ENCODE measurements at places on chromosomes 4 and X.

DNA sequence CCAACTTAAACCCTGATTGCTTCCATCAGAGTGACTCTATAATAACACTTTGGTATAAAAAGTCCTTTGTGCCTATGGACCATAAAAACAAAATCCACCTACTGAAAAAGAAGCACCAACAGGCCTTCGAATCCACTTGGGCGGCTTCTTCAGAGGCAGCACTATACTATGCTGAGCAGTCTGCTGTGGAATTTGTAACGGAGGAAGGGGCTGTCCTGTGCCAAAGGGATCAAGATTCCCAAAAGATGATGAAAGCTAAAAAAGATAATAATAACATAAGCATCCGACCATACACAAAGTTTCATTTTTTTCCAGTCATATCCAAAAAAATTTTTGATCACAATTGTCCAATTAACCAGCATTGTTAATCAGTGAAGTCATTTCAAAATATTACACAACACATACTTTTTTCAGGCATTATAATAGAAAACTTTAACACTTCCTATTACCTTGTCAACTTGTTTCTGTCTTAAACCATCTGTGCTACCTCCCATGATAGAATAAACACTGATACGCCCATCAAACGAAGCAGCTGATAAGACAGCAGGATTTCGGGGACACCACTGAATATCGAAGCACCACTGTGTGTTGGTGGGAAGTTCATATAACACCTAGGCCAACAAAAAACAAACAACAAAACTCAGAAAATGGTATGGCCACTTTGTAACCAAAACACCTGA, 24.1 kb downstream of the SEC31A start:
- no peak for DNase-seq

GRCh38 chrX:13552892-13553291, 16.5 kb upstream of the EGFL6 start:
- DNase-seq = no peak

- no peak for DNase-seq
These were observed 904 bp upstream of the WDR1 start for GRCh38 chr4:10117359-10118047.

DNA sequence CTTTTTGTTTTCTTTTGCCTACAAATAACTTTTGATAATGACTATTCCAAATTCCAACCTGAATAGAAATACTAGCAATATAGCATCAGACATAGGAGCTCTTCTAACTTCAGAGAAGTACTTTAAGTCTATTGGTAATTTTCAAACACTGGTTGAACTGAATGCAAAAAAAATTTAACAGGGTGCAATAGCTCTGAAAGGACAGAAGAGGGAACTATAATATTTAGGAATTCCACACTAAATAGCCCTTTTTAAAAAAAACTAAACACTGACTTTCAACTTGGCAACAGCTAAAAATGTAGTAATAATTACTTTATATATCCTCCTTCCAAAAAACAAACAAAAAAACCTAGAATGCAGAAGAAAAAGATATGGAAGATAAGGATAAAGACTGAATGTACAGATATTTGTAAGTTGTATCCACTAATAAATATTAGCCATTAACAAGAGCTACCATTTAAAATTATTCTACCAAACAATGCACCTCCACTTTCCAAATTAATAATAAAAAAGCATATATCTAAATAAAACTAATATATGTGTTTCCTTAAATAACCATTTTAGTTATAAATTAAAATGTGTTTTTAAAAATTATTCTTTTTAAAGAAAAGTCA, 81.4 kb downstream of the FBXW7 start:
- no peak for DNase-seq

- peak; percentile 20 for DNase-seq
These were observed 60.7 kb upstream of the ABCG2 start for GRCh38 chr4:88219099-88219498.

- DNase-seq = no peak
These were observed 52.1 kb downstream of the VSIG4 start for GRCh38 chrX:65987811-65988210.

DNA sequence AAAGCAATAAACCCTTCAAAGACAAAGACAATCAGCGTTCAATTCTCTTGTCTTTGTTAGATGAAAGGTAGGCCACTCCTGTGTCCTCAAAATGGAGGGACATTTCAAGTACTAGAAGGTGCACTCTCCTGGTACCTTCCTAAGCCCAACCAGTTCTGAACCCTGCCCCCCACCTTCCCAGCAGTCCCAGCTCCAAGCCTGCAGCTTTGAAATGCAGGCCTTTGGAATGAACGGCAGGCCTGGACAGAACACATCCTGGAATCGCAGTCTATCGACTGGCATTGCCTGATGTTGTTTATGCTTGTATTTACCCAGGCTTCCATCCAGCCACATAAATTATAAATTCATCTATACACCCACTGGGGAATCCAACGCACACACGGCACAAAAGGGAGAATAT, 47.4 kb downstream of the RASGEF1B start:
- no peak for DNase-seq

- DNase-seq = no peak
These were observed 24.5 kb downstream of the RUFY3 start for GRCh38 chr4:70746179-70746839.

DNA sequence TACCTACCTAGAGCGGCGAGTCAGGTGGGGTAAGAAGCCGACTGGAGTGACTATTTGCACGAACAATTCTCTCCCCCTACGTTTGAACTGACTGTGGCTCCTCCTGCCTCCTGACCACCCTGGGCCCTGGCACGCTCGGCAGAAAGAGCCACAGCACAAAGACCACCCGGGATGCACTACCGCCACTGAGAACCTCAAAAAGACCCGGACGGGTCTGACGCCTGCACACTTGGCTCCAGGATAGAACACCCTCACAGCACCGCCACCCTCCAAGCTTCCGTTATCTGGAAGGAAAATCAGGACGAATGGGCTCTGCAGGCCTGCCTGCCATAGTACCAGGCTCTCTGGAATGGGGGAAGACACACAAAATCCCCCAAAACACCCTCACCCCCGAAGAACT, 2.2 kb downstream of the LRPAP1 start:
- no peak for DNase-seq

- DNase-seq = no peak
These were observed 171.7 kb downstream of the AFAP1 start for GRCh38 chr4:7767966-7768365.

- no peak for DNase-seq
These were observed 557 bp upstream of the FAM53A start for GRCh38 chr4:1684506-1685234.

DNA sequence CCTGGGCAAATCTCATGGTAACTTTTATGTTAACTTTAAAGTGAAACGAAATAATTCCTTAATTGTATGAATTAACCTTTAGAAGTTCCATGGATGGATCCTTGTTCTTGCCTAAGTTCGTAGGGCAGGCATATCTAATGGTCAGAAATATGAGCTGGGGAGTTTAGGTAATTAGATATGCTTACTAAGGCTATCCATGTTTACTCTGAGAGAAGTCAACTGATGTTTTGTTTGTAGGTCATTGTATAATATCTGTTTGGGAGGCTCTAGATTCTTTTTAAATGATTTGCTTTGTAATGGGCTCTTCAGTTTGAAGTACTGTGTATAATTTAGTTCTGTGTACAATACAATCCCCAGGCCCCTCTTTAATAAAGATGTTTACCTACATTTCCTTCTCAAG, 117.0 kb downstream of the DCK start:
- DNase-seq = no peak

DNA sequence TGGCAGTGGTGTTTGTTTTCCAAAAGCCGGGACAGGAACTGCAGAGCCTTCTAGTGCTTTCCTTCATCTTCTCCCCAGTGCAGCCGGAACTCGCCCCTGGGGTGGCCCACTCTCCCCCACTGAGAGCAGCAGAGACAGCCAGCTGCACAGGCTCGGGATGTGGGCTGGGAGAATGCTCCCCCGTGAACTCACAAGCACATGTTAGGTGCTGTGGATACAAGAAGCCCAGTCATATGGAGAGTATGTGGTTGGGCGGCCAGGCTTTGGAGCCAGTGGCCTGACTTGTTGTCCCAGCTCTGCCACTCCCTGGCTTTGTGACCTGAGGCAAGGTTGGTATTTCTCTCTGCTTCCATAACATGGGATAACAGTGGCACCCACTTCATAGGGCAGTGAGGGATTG, 9.4 kb upstream of the KIAA0232 start:
- DNase-seq = no peak

DNA sequence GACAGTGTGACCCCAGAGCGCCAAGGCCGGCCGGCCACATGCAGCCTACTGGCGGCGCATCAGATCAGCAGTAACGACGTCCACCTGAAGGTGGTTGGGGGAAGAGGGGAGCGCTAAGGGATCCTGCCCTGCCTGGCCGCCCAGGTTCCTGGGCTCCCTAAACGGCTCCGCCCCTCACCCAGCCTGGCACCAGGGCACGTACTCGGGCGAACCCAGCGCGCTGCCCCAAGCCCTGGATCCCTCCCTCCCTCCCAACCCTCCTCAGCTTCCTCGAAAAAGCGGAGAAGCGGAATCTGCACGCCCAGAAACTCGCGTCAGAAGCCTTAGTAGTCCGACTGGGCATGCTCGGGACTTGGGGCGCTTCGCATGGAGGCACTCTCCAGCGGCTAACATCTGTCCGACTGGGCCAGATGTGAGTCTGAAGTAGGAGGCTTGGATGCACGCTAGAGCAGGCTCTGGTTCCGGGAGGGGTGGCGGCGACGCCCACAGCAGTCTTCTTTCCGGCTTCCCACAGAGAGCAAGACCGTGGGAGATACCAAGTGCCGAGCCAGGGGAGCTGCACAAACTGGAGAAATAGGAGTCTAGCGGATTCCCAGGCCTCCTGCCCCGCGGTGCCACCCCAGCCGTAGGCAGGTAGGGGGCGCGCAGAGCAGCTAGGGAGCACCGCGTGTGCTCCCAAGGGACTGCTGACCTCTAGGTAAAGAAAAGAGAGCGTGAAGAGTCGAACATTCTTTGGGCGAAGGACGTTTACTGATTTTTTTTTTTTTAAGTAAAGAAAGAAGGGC, 114.3 kb upstream of the TEX13C start:
- DNase-seq = no peak

- DNase-seq = peak; percentile 95
These were observed 97.0 kb downstream of the AFAP1 start for GRCh38 chr4:7842384-7843279.
